ENCODE measurements at places on chromosomes 1 and 21. TPM values are rescaled to one million over a fixed set of nuclear protein-coding genes. Genes with fewer than 3 reads are reported as not detected.

The FCRL5 gene
- total RNA-seq: not detected

The S100A7 gene
- total RNA-seq: not detected

The KAZN gene
- 4.9 TPM for total RNA-seq

The LIX1L gene
- 5.8 TPM for total RNA-seq

The HNRNPCL4 gene
- total RNA-seq: not detected

The PRKAB2 gene
- 12.0 TPM for total RNA-seq

The GOLT1A gene
- 1.4 TPM for total RNA-seq

The PKP1 gene
- total RNA-seq: 263 TPM

The CFAP141 gene
- total RNA-seq: not detected

The HSPA6 gene
- total RNA-seq: 24.3 TPM

The PHTF1 gene
- 6.6 TPM for total RNA-seq

The CCT8 gene
- 286 TPM for total RNA-seq

The ST6GALNAC3 gene
- 0.72 TPM for total RNA-seq

The LBR gene
- total RNA-seq: 31.8 TPM

The C1orf105 gene
- not detected for total RNA-seq

The NMNAT2 gene
- total RNA-seq: under 0.01 TPM

The GNG12 gene
- 120 TPM for total RNA-seq

The OR2M3 gene
- total RNA-seq: not detected

The EPHB2 gene
- 15.1 TPM for total RNA-seq

The ETS2 gene
- 80.0 TPM for total RNA-seq

The LYPD8 gene
- not detected for total RNA-seq

The LORICRIN gene
- total RNA-seq: not detected

The CCDC30 gene
- 0.48 TPM for total RNA-seq

The RPE65 gene
- not detected for total RNA-seq

The CLDN19 gene
- total RNA-seq: not detected

Data from tracheal epithelial cell (primary cell).